ENCODE measurements at places on chromosomes 6 and 20. TPM values are rescaled to one million over a fixed set of nuclear protein-coding genes. Genes with fewer than 3 reads are reported as not detected.

IPCEF1 gene
- total RNA-seq, result 3.6 TPM

ARMC12 gene
- total RNA-seq, result 0.69 TPM

PAX1 gene
- total RNA-seq, result not detected

AIF1 gene
- 72.5 TPM for total RNA-seq

HCK gene
- total RNA-seq, result 25.9 TPM

COQ3 gene
- total RNA-seq, result 3.8 TPM

TUBE1 gene
- total RNA-seq, result 21.0 TPM

All from omental fat pad (tissue), 4 donors.